ENCODE measurements at places on chromosomes 4 and X.

DNA sequence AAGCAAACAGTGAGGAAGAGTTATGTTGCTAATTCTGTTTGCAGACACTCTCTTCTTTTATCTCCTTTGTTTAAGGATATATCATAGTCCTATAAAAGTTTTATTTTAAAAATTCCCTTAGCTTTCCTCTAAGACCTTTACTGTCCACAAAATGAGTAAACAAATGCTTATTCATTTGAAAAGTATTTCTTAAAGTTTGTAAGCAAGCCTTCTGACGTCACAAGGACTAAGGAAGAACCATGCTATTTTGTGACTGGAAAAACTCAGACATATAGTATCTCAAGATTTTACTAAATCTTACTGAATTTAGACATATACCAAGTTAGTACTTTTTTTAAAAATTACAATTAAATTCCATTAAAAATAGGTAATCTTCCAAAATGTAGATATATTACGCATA is 5.2 kb upstream of the RBMXL3 start:
- no peak for DNase-seq

- DNase-seq = no peak
These were observed 36.9 kb upstream of the XIAP start for GRCh38 chrX:123822965-123823364.

GRCh38 chr4:76300012-76300411 is 6.5 kb upstream of the STBD1 start:
- DNase-seq = no peak

GRCh38 chr4:128528793-128529553 is 241.4 kb upstream of the PGRMC2 start:
- no peak for DNase-seq

- DNase-seq = no peak
These were observed 54.4 kb downstream of the MRPL1 start for GRCh38 chr4:77917075-77917474.

- no peak for DNase-seq
These were observed 93.8 kb downstream of the C4orf51 start for GRCh38 chr4:145773581-145774234.

- no peak for DNase-seq
These were observed 140.7 kb downstream of the RPS6KA6 start for GRCh38 chrX:84047339-84047738.

All from stimulated activated CD4-positive, alpha-beta T cell treated with anti-CD3 and anti-CD28 coated beads, TNF-alpha, amount 100 ng/mL, for 4 hours (primary cell).